ENCODE measurements at places on chromosomes 2 and 18. TPM values are rescaled to one million over a fixed set of nuclear protein-coding genes. Genes with fewer than 3 reads are reported as not detected.

The DGKD gene
- 41.6 TPM for polyA plus RNA-seq

The BOLL gene
- 0.18 TPM for polyA plus RNA-seq

The PRSS56 gene
- not detected for polyA plus RNA-seq

The HAAO gene
- polyA plus RNA-seq, result 147 TPM

DNA sequence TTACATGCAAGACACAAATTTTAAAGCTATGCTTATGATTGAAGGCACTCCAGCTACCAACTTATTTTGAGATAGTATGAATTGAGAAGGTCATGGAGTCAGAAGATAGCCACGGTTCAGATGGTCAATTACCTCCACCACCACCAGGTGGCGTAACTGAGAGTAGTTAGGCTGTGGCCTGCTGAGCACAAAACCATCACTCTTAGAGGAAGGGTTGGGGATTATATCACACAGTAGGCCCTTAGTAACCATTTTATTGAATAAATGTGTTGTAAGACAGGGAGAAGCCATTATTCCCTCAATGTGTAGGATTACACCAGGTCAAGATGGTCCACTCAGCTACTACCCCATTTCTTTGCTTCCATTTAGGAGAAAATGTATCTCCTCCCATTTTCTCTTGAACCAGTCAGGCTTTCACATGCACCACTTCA lies 18.8 kb downstream of the KLHL41 start:
- H3K4me3 ChIP-seq, result no peak overlapping the region
- H3K4me1 ChIP-seq, result no peaks in the 10 kb centered on the region
- DNase-seq, result peak; percentile 70
- peaks cover 6% of the 10 kb centered on the region for H3K36me3 ChIP-seq
- H3K27me3 ChIP-seq, result no peaks in the 10 kb centered on the region

DNA sequence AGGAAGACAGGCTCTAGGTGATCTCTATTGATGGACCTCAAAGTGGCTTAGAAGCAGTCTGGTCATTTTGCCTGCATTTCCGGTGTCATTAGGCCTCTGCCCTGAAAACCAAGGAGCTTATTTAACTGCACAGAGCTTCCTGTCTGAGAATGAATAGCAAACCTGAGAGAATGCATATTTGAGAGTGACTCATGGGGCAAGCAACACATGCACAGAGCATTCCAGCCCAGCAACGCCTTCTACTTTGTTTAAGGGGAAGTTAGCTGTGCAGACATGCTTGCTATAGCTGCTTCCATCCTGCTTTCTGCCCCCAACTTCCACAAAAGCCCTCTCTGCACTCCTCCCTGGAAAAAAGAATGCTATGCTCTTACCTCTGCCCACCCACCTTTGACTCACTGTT lies 232.8 kb downstream of the GRB14 start:
- H3K4me1 ChIP-seq, result no peaks in the 10 kb centered on the region
- H3K27ac ChIP-seq, result no peak overlapping the region
- H3K36me3 ChIP-seq, result no peaks in the 10 kb centered on the region
- no peak overlapping the region for H3K4me3 ChIP-seq
- H3K27me3 ChIP-seq, result no peaks in the 10 kb centered on the region
- DNase-seq, result no peak

GRCh38 chr2:152743002-152743401 lies 24.6 kb downstream of the ARL6IP6 start:
- peaks cover 23% of the 10 kb centered on the region for H3K36me3 ChIP-seq
- H3K27me3 ChIP-seq, result no peaks in the 10 kb centered on the region
- no peak overlapping the region for H3K27ac ChIP-seq

DNA sequence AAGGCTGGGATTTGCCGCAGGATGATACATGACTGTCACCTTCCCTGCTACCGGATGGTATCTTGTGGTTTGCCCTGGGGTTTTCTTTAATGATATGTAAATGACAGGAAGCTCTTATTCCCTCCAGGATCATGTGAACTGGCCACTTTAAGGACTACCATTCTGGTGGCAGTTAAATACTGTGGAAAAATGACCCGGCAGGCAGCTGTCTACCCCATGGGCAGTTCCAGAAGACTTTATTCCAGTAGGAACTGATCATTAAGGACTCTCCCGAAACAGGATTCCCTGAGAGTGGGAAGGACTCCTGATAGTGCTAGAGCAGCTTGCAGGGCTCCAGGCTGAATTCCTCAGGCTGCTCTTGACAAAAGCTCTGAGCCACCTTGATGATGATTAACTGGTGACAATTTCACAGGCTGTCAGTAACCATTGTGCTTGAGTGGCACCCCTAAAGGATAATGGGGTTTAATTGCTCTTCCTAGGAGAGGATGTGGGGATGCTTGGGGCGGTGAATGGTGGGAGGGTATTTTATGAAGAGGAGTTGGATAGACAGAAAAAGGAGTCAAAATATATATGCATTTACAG lies 212.0 kb downstream of the CPS1 start:
- no peak for DNase-seq
- no peaks in the 10 kb centered on the region for H3K4me1 ChIP-seq
- H3K36me3 ChIP-seq, result no peaks in the 10 kb centered on the region
- H3K4me3 ChIP-seq, result no peak overlapping the region
- H3K27ac ChIP-seq, result no peak overlapping the region

GRCh38 chr2:31219131-31219969 lies 2.0 kb upstream of the CAPN14 start:
- no peaks in the 10 kb centered on the region for H3K36me3 ChIP-seq
- H3K4me3 ChIP-seq, result no peak overlapping the region
- H3K27me3 ChIP-seq, result peaks cover 2% of the 10 kb centered on the region
- no peak for DNase-seq
- H3K4me1 ChIP-seq, result no peaks in the 10 kb centered on the region
